Osteocyte (in vitro differentiated cells): ENCODE measurements at places on chromosomes 2 and 18. TPM values are rescaled to one million over a fixed set of nuclear protein-coding genes. Genes with fewer than 3 reads are reported as not detected.

GRCh38 chr2:100976061-100976460 lies 26.0 kb upstream of the RPL31 start:
- H3K36me3 ChIP-seq, result peaks cover 31% of the 10 kb centered on the region
- no peak overlapping the region for H3K27ac ChIP-seq
- H3K4me3 ChIP-seq, result no peak overlapping the region
- no peak for DNase-seq
- no peaks in the 10 kb centered on the region for H3K27me3 ChIP-seq
- H3K4me1 ChIP-seq, result peaks cover 7% of the 10 kb centered on the region

DNA sequence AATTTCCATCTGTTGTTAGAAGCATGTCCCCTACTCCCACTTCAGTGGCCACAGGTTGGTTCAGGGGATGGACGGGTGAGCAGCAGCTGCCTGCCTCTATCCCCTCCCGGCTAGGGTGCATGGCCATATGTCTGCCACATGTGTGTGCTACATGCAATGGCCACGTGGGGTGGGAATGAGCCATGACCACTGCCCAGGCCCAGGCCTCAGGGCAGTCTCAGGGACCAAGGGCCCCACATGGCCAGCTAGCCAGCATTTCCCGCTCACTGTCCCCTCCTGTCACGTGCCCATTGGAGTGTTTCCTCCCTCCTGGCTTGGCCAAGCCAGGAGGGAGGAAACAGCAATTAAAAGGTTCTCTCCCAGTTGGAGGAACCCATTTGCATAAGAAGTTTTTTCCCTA lies 117.1 kb downstream of the KCNS3 start:
- no peaks in the 10 kb centered on the region for H3K27me3 ChIP-seq
- no peaks in the 10 kb centered on the region for H3K4me1 ChIP-seq
- no peak overlapping the region for H3K4me3 ChIP-seq
- H3K27ac ChIP-seq, result no peak overlapping the region
- no peak for DNase-seq
- H3K36me3 ChIP-seq, result no peaks in the 10 kb centered on the region

DNA sequence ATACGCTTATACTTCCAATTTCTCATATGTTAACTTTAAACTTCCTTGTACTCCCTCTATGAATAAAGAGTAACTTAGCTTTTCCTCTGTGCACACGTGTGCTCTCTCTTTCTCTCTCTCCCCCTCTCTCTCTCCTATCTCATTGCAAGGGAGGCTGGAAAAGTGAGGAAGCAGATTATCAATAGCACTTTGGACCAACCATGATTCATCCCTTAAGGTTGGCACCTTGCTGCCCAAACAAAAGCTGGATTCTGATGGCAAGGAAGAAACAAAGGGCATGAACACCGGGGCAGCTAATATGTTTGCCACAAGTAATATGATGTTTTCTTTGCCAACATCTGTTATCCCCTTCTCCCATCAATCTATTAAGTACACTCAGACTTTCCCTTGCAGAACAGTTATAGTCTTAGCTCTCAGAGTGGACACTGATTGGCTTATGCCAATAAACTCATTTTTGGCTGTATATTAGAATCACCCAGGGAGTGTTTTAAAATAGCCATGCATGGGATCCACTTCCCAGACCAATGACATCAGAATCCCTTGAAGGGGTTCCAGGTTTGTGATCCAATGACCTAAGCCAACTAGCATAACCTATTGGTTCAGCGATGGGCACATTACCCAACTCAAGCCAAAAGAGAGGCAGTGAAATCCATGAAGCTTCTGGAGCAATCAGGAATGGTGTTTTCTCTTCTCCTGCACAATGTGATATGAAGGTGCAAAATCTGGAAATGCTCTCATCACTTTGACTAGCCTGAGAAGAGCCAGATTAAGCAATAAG lies 60.3 kb downstream of the MREG start:
- H3K27me3 ChIP-seq, result no peaks in the 10 kb centered on the region
- no peak for DNase-seq
- no peaks in the 10 kb centered on the region for H3K36me3 ChIP-seq
- H3K4me1 ChIP-seq, result no peaks in the 10 kb centered on the region

ANKMY1 gene
- total RNA-seq, result 16.9 and 28.5 TPM in 2 replicates

- peaks cover 80% of the 10 kb centered on the region for H3K27me3 ChIP-seq
- H3K4me1 ChIP-seq, result no peaks in the 10 kb centered on the region
- no peak for DNase-seq
- no peak overlapping the region for H3K27ac ChIP-seq
- no peaks in the 10 kb centered on the region for H3K36me3 ChIP-seq
- H3K4me3 ChIP-seq, result no peak overlapping the region
These were observed 43.4 kb upstream of the SEC11C start for GRCh38 chr18:59096098-59096789.

GRCh38 chr18:23890589-23890988 lies 124.0 kb upstream of the TTC39C start:
- peaks cover 5% of the 10 kb centered on the region for H3K4me1 ChIP-seq
- no peak for DNase-seq
- peaks cover 4% of the 10 kb centered on the region for H3K27me3 ChIP-seq
- H3K27ac ChIP-seq, result no peak overlapping the region

DNA sequence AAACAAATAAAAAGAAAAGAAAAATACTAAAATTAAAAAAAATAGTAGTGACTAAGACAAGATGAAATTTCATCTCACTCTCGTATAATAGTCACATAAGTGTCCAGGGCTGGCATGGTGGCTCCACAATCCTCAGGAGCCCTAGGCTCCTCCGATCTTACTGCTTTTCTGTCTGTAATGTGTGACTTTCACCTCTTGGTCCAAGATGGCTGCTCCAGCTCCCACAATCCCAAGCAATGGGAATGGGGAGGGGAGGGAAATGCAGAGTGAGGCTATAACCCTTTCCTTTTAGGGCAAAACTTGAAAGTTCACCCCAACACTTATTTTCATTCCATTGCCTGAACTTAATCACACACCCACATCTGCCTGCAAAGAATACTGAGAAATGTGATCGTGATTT lies 90.4 kb downstream of the MOGAT1 start:
- H3K4me3 ChIP-seq, result no peak overlapping the region
- H3K4me1 ChIP-seq, result peaks cover 5% of the 10 kb centered on the region
- H3K36me3 ChIP-seq, result no peaks in the 10 kb centered on the region
- DNase-seq, result peak; percentile 38
- H3K27ac ChIP-seq, result no peak overlapping the region
- no peaks in the 10 kb centered on the region for H3K27me3 ChIP-seq

GRCh38 chr2:110116033-110116710 lies 550 bp upstream of the MALL start:
- DNase-seq, result no peak
- peaks cover 9% of the 10 kb centered on the region for H3K27me3 ChIP-seq
- H3K36me3 ChIP-seq, result no peaks in the 10 kb centered on the region
- no peak overlapping the region for H3K27ac ChIP-seq
- H3K4me1 ChIP-seq, result peaks cover 12% of the 10 kb centered on the region
- peak overlapping the region; percentile 59 for H3K4me3 ChIP-seq

DNA sequence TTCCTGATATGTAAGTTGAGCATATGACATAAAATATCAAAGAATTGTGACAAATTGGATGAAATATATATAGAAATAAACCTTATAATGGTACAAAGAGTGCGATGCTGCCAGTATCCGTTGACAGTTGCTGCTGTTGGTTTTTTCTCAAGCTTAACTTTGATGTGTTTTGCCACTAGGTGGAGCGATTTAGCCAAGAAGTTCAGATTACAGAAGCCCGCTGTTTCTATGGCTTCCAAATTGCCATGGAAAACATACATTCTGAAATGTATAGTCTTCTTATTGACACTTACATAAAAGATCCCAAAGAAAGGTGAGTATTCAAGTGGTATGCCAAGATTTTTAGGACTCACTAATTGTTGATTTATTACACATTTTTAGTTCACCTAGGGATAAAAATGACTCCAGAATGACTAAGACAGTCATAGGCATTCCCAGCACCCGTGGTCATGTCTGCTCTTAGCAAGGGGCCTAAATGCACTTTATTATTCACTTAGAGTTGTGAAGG lies 2.1 kb downstream of the RRM2 start:
- peak overlapping the region; percentile 82 for H3K27ac ChIP-seq
- H3K36me3 ChIP-seq, result no peaks in the 10 kb centered on the region
- no peaks in the 10 kb centered on the region for H3K27me3 ChIP-seq
- no peak for DNase-seq
- H3K4me1 ChIP-seq, result peaks cover 49% of the 10 kb centered on the region

DNA sequence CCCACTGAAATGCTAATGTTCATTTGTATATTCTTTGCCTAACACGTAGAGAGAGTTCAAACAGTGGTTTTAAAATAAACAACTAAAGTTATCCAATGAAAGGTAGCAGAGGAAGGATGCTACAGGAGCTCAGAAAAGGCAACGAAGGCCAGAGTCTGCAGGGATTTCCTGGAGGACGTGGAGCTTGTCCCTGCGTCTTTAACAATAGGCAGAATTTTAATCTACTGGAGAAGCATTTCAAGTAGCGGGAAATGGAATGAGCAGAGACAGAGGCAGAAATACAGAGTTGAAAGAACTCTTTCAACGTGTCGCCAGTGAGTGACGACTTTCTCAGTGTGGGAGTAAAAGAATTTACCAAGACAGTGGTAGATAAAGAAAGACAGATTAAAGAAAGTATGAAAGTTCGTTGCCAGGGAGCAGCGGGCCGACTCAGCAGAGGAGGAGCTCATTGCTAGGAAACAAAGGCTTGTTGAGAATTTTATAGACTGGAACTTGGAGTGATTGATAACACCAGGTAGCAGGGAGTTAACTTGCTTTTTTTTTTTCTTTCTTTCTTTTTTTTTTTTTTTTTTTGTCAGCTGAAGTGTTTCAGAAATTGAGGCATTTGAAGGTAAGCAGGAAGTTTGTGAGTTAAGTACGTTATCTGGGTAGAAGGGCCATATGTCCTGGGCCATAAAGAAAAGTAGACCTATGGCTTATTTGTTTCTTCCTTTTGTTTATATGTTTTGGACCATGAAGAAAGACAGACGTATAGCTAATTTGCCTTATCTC lies 625 bp upstream of the NBAS start:
- peaks cover 12% of the 10 kb centered on the region for H3K27me3 ChIP-seq
- no peak for DNase-seq
- no peaks in the 10 kb centered on the region for H3K36me3 ChIP-seq

GRCh38 chr2:149527998-149528755 lies 59.4 kb downstream of the MMADHC start:
- DNase-seq, result no peak
- no peaks in the 10 kb centered on the region for H3K36me3 ChIP-seq
- H3K4me3 ChIP-seq, result no peak overlapping the region
- peaks cover 22% of the 10 kb centered on the region for H3K4me1 ChIP-seq

GRCh38 chr2:231752061-231752460 lies 29.0 kb downstream of the PDE6D start:
- H3K36me3 ChIP-seq, result no peaks in the 10 kb centered on the region
- no peaks in the 10 kb centered on the region for H3K27me3 ChIP-seq
- no peak overlapping the region for H3K27ac ChIP-seq
- no peak for DNase-seq
- no peaks in the 10 kb centered on the region for H3K4me1 ChIP-seq
- no peak overlapping the region for H3K4me3 ChIP-seq

GRCh38 chr18:9996094-9996493 lies 82.3 kb downstream of the VAPA start:
- no peak overlapping the region for H3K27ac ChIP-seq
- H3K27me3 ChIP-seq, result peaks cover 20% of the 10 kb centered on the region
- DNase-seq, result no peak
- H3K4me1 ChIP-seq, result no peaks in the 10 kb centered on the region
- H3K4me3 ChIP-seq, result no peak overlapping the region

MATN3 gene
- total RNA-seq, result 12.2 and 12.8 TPM in 2 replicates
